Smooth muscle cell of the coronary artery (primary cell): ENCODE measurements at places on chromosomes 2 and 18. TPM values are rescaled to one million over a fixed set of nuclear protein-coding genes. Genes with fewer than 3 reads are reported as not detected.

TTR gene
- total RNA-seq: not detected in 2 replicates

KRCC1 gene
- 5.5 and 19.8 TPM in 2 replicates for total RNA-seq

CAPN14 gene
- 0.08 and 0.12 TPM in 2 replicates for total RNA-seq

SOCS6 gene
- 18.5 and 37.2 TPM in 2 replicates for total RNA-seq

REG3A gene
- total RNA-seq: not detected in 2 replicates

MC2R gene
- not detected in 2 replicates for total RNA-seq

KIAA2012 gene
- total RNA-seq: under 0.01 TPM in 1 of 2 replicates, not detected in the other

CYTIP gene
- 0.08 and 0.23 TPM in 2 replicates for total RNA-seq

ACTR2 gene
- 44.5 and 103 TPM in 2 replicates for total RNA-seq

CCDC121 gene
- total RNA-seq: 2.1 and 2.4 TPM in 2 replicates

NLRC4 gene
- not detected in 2 replicates for total RNA-seq

GALNT14 gene
- total RNA-seq: 0.08 and 0.12 TPM in 2 replicates

LONRF2 gene
- total RNA-seq: 0.23 TPM in 1 of 2 replicates, not detected in the other

MAP3K19 gene
- not detected in 2 replicates for total RNA-seq

UGT1A3 gene
- total RNA-seq: not detected in 2 replicates

GAD1 gene
- total RNA-seq: 0.15 and 0.23 TPM in 2 replicates

ZNF2 gene
- 7.6 and 7.9 TPM in 2 replicates for total RNA-seq

CLHC1 gene
- total RNA-seq: 5.6 and 12.1 TPM in 2 replicates

IGFBP5 gene
- total RNA-seq: 68.3 and 246 TPM in 2 replicates

GPAT2 gene
- 1.9 and 12.7 TPM in 2 replicates for total RNA-seq

GPR35 gene
- 0.23 and 0.30 TPM in 2 replicates for total RNA-seq

TDRD15 gene
- total RNA-seq: not detected in 2 replicates

ZRANB3 gene
- total RNA-seq: 4.2 and 7.6 TPM in 2 replicates

HRH4 gene
- 0.08 and 0.12 TPM in 2 replicates for total RNA-seq

TIMM21 gene
- 29.5 and 35.0 TPM in 2 replicates for total RNA-seq

CYRIA gene
- 0.75 and 4.3 TPM in 2 replicates for total RNA-seq

ALLC gene
- not detected in 2 replicates for total RNA-seq

ABCG8 gene
- not detected in 2 replicates for total RNA-seq

USP14 gene
- total RNA-seq: 15.1 and 17.4 TPM in 2 replicates

TUBA4B gene
- total RNA-seq: not detected in 2 replicates

C2orf68 gene
- 11.3 and 15.0 TPM in 2 replicates for total RNA-seq

POTEJ gene
- total RNA-seq: not detected in 2 replicates

ZNF512 gene
- total RNA-seq: 7.8 and 16.3 TPM in 2 replicates

SERPINB13 gene
- not detected in 2 replicates for total RNA-seq

ANO7 gene
- total RNA-seq: 0.12 and 0.23 TPM in 2 replicates

COL4A4 gene
- 6.8 and 18.7 TPM in 2 replicates for total RNA-seq

TEX44 gene
- total RNA-seq: not detected in 2 replicates

VWC2L gene
- total RNA-seq: not detected in 2 replicates

SP5 gene
- total RNA-seq: not detected in 2 replicates
